Urinary bladder (tissue), 4 donors: ENCODE measurements at places on chromosomes 3 and 15. TPM values are rescaled to one million over a fixed set of nuclear protein-coding genes. Genes with fewer than 3 reads are reported as not detected.

DNA sequence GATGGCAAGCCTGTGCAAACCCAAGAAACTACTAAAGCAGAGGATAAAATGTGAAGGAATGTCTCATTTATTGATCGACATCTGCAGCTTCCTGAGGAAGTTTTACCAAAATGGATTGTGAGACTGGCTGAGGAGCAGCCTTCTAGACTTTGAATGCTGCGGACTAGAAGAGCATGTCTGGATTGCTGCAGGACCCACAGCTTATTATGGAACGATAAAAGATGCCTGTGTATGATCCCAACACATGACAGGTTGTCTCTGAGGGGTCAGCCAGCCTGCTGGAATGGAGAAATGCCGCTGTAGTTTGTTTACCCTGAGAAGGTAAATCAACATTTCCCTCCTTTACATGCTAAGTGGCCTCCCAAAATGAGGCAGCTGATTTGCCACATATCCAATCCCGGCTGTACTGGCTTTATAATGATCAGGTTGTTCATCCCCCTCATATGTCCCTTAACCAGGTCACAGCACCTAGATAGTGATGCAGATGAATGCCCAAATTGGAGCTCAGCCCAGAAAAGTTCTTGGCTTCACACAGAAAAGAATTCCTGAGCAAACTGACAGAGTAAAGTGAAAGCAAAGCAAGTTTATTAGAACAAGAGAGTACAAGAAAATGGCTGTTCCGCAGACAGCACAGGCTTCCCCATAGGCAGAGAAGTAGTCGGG lies 63.9 kb downstream of the IL12A start:
- no peak for DNase-seq

HMG20A gene
- 52.1 TPM for total RNA-seq

GRCh38 chr15:33780011-33780768 lies 188.1 kb upstream of the CHRM5 start:
- DNase-seq = no peak

- DNase-seq = no peak
Measured at GRCh38 chr15:95674031-95674430, 656.5 kb upstream of the NR2F2 start.

- no peak for DNase-seq
Measured at GRCh38 chr3:99319450-99319849, 318.9 kb upstream of the COL8A1 start.

DNA sequence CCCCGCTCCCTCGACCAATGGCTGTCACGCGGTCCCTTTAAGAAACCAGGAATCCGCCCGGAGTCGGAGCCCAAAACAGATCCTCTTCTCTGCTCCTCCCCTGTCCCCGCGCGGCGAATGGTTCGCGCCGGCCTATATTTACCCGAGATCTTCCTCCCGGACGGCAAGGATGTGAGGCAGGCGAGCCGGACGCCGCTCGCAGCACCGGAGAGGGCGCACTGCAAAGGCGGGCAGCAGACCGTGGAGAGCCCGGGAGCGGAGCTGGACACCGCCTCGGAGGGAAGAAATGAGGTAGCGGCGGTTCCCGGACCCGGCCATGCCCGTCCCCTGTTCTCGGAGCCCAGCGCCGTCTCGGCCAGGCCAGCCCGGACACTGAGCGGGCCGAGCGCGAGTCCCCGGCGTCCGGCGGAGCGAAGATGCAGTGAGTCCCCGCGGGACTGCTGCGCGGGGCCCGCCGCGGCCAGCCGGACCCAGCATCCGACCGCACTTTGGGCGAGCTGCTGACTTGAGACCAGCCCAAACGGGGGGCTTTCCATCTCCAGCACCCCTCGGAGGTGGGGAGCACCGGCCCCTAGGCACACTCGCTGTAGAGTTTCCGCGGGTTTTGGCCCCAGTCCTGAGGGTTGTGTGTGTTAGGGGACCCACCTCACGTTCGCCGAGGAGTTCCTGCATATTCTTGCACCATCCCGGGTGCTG lies at the start of gene FAM43A:
Gene FAM43A (plus strand): TSS at position 166 of the 696 bp plus-strand sequence. CDS start 944 bp downstream, outside the sequence.
- DNase-seq = peak; percentile 79

CADM2 gene
- total RNA-seq = 2.7 TPM

- no peak for DNase-seq
Measured at GRCh38 chr3:66432767-66433521, 67.9 kb downstream of the LRIG1 start.

- DNase-seq = no peak
Measured at GRCh38 chr3:122748347-122748746, 45.3 kb downstream of the HSPBAP1 start.

GRCh38 chr3:170493712-170494182 lies 75.1 kb downstream of the CLDN11 start:
- no peak for DNase-seq

DNA sequence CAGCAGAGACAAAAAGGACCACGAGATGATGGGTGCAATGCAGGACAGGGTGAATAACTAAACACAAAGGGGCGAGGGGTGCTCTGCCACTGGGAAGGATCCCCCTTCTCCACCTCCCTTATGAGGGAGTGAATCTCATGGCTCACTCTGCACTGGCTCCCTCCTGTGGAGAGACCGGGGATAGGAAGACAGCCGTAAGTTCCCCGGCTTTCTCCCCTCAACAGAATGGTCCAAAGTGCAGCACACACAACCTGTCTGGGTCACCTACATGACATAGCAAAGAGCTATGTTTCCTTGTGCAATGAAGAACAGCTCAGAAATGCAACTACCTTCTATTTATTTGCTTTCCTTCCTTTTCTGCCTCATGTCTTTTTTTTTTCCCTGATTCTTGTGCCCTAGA lies 7.8 kb upstream of the ACSBG1 start:
- DNase-seq = no peak

- no peak for DNase-seq
Measured at GRCh38 chr3:180615954-180616353, 14.0 kb downstream of the TTC14 start.

GRCh38 chr15:55270291-55270690 lies 19.3 kb downstream of the RAB27A start:
- no peak for DNase-seq

DNA sequence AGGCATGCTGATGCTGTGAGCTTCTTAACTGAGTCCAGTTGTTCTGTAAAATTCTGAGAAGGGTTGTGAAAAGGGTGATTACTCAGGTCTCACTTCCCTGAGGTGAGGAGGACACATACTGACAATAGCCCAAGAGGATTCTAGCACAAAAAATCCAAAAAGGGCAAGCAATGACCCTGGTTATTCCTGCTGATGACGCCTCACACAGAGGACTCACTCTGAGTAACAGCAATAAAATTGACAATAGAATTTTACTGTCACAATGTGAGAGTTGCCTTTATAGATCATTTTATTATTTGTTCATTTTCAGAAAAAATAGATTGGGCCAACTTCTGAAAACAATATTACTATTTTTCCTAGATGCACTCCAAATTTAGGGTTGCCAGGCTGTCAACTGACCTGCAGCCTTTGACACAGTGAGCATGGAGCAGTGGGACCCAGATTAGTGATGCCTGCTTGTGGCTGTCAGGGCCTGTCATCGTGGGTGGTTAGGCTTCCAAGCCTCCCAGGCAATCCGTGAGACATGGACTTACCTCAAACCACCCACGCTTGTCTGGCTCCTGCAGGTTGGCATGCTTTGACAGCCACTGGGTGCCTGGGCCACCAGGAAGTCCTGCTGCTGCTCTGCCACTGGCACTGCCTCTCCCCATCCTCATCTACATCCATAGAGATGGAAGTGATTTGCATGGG lies 396.0 kb upstream of the THBS1 start:
- no peak for DNase-seq

DNA sequence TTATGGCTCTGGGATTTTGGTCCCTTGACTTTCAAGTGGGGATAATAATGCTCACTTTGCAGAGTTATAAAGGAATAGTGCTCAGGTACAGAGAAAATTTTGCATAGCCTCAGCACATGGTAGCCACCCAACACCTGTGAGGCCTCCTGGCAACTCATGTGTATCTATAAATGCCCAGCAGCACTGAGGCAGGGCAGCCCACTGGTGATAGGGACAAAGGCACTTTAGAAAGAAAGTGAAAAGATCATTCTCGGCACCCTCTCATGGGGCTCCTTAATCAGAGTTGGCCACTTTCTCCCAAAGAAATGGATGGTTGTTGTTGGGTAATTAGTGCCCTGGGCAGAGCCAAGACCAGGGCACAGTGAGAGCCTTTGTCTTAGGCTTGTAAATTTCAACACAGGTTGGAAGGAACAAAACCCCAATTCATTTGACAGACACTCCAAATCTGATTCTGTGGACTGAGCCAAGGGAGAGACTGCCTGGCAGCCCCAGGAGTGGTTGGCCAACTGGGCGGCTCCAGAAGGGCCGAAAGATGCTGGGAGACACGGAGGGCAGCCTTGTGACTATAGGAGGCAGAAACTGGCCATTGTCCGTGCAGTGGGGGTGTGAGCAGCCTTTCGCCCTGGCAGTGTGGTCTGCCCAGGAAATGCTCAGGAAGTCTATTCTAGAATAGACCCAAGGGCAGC lies 213.2 kb upstream of the RGMA start:
- no peak for DNase-seq

PLA2G4F gene
- 3.1 TPM for total RNA-seq
